ENCODE measurements at places on chromosomes 4 and X. TPM values are rescaled to one million over a fixed set of nuclear protein-coding genes. Genes with fewer than 3 reads are reported as not detected.

EFHC2 gene
- total RNA-seq, result 2.2 TPM

ODAPH gene
- total RNA-seq, result not detected

COX7B2 gene
- total RNA-seq, result not detected

CHST7 gene
- 4.2 TPM for total RNA-seq

FHDC1 gene
- total RNA-seq, result 2.5 TPM

FAT1 gene
- total RNA-seq, result 66.6 TPM

CT45A2 gene
- total RNA-seq, result not detected

F8A3 gene
- 6.2 TPM for total RNA-seq

SMIM31 gene
- total RNA-seq, result not detected

GPC3 gene
- total RNA-seq, result 34.7 TPM

PABPC4L gene
- total RNA-seq, result 6.4 TPM

FAM9C gene
- total RNA-seq, result not detected

HELQ gene
- 13.8 TPM for total RNA-seq

GLUD2 gene
- total RNA-seq, result 3.6 TPM

TKTL2 gene
- total RNA-seq, result not detected

RGS12 gene
- total RNA-seq, result 47.8 TPM

CXCL1 gene
- total RNA-seq, result 0.86 TPM

HTR2C gene
- 0.90 TPM for total RNA-seq
